ENCODE measurements at places on chromosomes 5 and 9.

DNA sequence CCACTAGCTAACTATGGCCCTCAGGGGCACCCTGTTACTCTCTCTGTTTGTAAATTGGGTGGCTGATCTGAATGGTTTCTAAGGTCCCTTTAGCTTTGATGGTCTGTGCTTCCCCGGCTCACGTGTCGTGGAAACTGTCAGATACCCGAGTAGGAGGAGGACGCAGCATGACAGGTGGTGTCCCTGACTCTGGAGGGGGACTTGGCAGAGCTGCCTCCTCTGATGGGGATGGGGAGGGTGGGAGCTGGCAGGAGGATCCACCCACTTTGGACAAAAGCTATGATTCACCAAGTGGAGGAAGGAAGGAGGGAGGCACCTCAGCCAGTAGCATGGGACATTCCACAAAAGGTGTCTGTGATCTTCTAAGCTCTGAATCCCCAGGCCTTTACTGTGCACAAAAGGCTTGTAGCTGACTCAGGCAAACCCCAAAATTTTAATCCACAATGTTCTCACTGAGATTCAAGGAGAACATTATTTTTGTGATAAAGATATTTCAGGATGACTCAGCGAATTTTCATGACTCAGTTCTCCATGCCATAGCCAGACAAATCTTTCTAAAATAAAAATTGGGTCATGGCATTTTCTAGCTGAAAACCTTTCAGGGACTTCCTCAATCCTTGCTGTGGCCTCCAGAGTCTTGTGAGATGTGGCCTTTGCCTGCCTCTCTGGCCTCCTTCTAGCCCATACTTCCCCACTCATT lies 131.0 kb upstream of the BRINP1 start:
- no peak for DNase-seq

DNA sequence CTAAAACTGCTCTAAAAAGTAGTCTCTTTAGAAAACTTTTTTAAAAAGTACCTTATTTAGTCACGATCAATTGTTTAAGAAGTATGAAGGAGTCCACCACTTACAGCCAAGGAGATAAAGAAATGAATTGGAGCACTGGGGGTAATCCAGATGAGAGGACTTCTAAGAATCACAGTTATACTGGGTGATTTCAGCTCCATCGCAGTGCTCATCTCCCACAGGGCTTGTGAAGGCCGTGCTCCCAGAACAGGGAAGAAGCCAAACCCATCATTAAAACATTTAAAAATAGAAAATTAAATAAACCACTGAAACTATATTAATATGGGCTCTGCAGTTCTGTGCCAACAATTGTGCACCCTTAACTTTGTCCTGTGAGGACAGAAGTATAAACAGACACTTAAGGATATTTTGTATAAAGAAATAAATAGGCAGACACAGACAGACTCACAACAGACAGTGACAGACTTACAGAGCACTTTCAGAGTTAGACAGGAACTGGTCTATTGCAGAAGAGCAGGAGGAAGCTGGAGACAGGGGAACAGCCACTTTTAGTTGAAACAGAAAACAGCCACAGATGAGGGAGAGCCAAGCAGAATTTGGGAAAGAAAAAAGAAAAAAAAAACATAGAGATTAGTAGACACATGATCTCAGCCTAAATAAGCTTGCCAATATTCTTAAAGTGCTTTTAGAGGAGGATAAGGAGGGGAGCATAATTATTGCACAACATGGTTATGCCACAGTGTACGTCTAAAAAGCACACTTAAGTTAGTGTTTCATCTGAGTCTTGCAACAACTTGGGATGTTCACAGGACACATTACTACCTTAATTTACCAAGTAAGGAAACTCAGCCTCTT lies 81.8 kb downstream of the FBXO38 start:
- no peak for DNase-seq

GRCh38 chr9:75134495-75134894 lies 46.2 kb downstream of the OSTF1 start:
- DNase-seq: no peak

DNA sequence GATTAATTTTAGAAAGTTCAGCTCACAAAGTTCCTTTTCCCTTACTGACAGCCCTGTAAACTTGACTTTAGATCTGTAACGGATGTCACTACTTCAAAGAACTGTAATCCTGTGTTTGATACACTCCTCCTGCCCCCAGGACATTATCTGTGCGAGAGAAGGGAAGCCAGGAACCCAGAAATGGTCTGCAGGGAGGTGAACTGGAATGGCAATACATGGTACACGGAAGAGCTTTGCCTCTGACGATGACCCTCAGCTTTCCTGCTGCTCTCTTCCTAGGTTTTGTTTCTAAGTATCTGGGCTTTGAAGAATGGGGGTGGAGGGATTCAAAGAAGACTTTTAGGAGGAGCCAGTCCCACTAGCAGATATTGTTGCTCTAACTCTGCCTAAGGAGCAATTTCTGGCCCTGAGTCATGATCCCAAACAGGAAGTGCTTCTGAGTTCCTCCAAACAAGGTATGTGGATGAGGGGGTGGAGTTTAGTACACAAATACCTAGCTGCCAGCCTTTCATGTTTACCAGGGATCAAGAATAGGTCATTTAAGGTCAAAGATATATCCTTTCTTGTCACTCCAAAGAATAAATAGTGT lies 43.4 kb upstream of the TMC1 start:
- DNase-seq: no peak

DNA sequence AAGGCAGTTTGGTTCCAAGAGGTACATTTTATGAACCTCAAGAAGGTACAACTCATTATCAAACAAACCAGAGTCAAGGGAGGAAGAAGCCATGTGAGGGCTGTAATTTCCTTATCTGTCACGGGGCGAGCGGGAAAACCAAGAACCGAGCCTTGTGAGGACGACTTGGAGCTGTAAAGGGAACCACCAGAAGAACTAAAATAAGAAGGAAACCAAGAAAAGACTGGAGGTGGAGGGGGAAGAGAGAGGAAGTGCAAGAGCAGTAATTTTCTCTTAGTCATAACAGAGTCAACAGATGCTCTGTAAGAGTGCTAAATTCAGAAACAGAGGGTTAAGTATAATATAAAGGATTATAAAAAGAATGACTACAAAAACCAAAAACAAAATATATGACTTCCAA lies 127.1 kb downstream of the DIRAS2 start:
- no peak for DNase-seq

GRCh38 chr5:87899208-87899661 lies 369.4 kb downstream of the TMEM161B start:
- no peak for DNase-seq

- DNase-seq: no peak
Observed at GRCh38 chr9:133252301-133253020, 22.5 kb downstream of the ABO start.

All from activated gamma-delta T cell treated with anti-CD3 and anti-CD28 coated beads, Interleukin-2, amount 50 U/mL, for 16 hours (primary cell).